Mesothelial cell of epicardium (in vitro differentiated cells): ENCODE measurements at places on chromosomes 1 and 21.

DNA sequence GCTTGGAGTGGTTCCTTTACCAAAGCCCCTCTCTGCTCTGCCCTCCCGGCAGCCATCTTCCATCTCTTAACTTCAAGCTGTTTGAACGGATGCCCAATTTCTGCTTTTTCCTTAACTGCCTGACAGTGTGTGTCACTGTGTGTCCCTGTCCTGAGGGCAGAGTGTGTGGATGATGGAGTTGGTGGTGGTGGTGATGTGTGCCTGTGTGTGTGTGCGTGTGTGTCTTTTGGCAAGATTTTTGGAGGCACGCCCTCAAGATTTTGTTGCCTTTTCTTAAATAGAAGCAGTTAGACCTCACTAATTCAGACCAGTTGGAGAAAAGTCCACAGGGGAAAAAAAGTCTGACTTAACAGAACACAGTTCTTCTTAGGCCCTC lies 30.3 kb downstream of the SERTAD4 start:
- H3K27me3 ChIP-seq, result no peaks in the 10 kb centered on the region
- peaks cover 10% of the 10 kb centered on the region for H3K4me1 ChIP-seq
- H3K27ac ChIP-seq, result no peak overlapping the region
- no peak overlapping the region for H3K4me3 ChIP-seq
- no peaks in the 10 kb centered on the region for H3K36me3 ChIP-seq
- DNase-seq, result no peak

DNA sequence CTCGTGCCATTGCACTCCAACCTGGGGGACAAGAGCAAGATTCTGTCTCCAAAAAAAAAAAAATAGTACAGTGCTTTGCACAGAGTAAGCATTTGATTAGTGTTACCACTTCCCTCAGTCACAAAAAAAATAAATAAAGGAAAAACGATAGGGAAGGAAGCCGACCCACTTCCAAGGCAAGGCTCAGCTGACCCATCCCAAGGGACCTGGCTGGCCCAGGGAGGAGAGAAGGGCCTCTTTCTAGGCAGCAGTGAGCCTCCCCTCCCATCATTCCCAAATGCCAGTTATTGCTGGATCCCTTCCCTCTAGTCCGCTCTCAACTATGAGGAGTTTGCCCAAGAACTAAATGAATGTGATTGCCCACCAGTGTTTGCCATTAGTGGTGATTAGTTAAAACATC lies 77.8 kb downstream of the TMEM53 start:
- DNase-seq, result no peak
- peaks cover 37% of the 10 kb centered on the region for H3K27me3 ChIP-seq
- H3K27ac ChIP-seq, result no peak overlapping the region
- H3K4me3 ChIP-seq, result no peak overlapping the region
- H3K36me3 ChIP-seq, result no peaks in the 10 kb centered on the region

- no peak overlapping the region for H3K4me3 ChIP-seq
- H3K27me3 ChIP-seq, result no peaks in the 10 kb centered on the region
- peak overlapping the region; percentile 9 for H3K27ac ChIP-seq
- H3K36me3 ChIP-seq, result peaks cover 10% of the 10 kb centered on the region
Observed at GRCh38 chr21:26098772-26099397, 71.7 kb downstream of the APP start.

GRCh38 chr1:2935751-2936390 lies 85.4 kb upstream of the ACTRT2 start:
- H3K4me3 ChIP-seq, result no peak overlapping the region
- H3K27me3 ChIP-seq, result no peaks in the 10 kb centered on the region
- H3K36me3 ChIP-seq, result peaks cover 3% of the 10 kb centered on the region
- no peak for DNase-seq
- H3K4me1 ChIP-seq, result no peaks in the 10 kb centered on the region
- no peak overlapping the region for H3K27ac ChIP-seq

GRCh38 chr1:38558500-38559445 lies 300.8 kb downstream of the RRAGC start:
- H3K36me3 ChIP-seq, result no peaks in the 10 kb centered on the region
- peaks cover 45% of the 10 kb centered on the region for H3K4me1 ChIP-seq
- H3K27ac ChIP-seq, result no peak overlapping the region
- peaks cover 92% of the 10 kb centered on the region for H3K27me3 ChIP-seq
- DNase-seq, result no peak

- H3K36me3 ChIP-seq, result no peaks in the 10 kb centered on the region
- no peak overlapping the region for H3K27ac ChIP-seq
- DNase-seq, result no peak
- no peak overlapping the region for H3K4me3 ChIP-seq
Observed at GRCh38 chr1:180221462-180221861, 8.6 kb upstream of the LHX4 start.

DNA sequence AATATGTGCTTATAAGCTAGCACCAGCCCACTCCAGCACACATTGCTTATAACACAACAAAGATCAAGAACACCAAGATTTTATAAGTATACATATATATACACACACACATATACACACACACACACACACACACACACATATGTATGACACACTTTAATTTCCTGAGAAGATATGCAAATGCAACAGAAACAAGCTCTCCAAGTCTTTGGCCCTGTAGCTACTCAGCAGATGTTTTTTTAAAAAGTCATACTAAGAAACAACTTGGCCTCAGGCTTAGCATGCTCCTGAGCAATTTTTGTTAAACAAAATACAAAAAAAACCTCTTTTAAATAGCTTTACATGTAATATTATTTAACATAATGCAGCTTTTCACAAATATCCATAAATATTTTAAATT lies 11.1 kb downstream of the TNFSF18 start:
- no peaks in the 10 kb centered on the region for H3K4me1 ChIP-seq
- no peak for DNase-seq
- peaks cover 10% of the 10 kb centered on the region for H3K36me3 ChIP-seq
- no peak overlapping the region for H3K27ac ChIP-seq
- H3K27me3 ChIP-seq, result no peaks in the 10 kb centered on the region
- H3K4me3 ChIP-seq, result no peak overlapping the region
